Left renal cortex interstitium (tissue), 4 donors: ENCODE measurements at places on chromosomes 2 and 18. TPM values are rescaled to one million over a fixed set of nuclear protein-coding genes. Genes with fewer than 3 reads are reported as not detected.

The UGT1A3 gene
- polyA plus RNA-seq, result not detected

The INO80D gene
- polyA plus RNA-seq, result 13.0 TPM

DNA sequence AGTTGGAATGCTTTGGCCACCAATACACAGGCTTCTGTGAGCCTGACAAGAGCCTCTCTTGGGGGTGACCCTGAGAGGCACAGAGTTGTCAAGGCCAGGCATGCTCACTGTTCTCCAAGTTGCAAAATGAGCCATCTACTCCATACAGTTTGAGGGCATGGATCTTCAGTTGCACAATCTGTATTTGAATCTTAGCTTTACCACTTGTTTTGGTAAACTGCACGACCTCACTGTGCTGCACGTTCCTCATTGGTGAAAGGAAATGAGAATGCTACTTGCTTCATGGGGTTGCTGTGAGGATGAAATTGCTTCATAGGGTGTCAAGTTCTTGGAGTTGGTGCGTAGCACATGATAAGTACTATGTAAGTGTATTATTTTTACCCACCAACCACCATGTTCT, 12.0 kb upstream of the HAAO start:
- no peak for DNase-seq

DNA sequence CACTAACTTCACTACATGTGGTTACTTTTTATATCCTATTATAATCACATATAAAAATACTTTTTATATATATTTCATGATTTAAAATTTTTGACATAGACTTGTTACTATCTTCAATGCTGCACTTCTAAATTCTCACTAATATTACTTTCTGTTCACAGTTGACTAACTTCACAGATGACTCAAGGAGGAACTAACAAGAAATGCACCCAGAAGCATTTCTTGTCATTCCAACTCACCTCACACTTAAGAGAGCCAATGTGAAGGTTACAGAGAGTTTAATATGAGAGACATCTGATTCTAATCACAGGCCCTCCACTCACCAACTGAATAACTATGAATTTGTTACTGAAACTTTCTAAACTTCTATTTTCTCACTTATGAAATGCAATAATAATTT, 399.8 kb upstream of the SLC8A1 start:
- no peak for DNase-seq

GRCh38 chr2:46096260-46096659, 200.9 kb upstream of the EPAS1 start:
- no peak for DNase-seq

GRCh38 chr18:11283479-11284161, 134.3 kb upstream of the PIEZO2 start:
- no peak for DNase-seq

GRCh38 chr2:239551206-239551605, 150.4 kb upstream of the HDAC4 start:
- no peak for DNase-seq

- no peak for DNase-seq
These were observed 141.9 kb upstream of the DLX2 start for GRCh38 chr2:172244419-172245130.

DNA sequence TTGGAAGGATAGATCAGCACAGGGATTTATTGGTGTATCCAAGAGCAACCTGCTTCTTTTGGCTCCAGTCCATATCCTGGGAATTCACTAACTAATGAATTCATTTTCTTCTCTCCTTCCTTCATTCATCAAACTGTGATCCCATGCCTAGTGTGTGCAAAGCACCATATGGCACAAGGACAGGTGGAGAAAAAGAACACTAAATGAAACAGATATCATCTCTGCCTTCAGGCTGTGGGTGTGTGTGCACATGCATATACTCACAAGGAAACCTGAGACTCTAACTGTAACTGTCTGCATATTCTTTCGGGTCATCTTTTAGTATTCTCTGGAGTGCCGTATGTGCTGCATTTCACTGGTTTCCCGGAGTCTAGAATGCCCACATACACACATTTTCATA, 20.2 kb downstream of the TNP1 start:
- no peak for DNase-seq
